ENCODE measurements at places on chromosomes 3 and 15. TPM values are rescaled to one million over a fixed set of nuclear protein-coding genes. Genes with fewer than 3 reads are reported as not detected.

- DNase-seq: no peak
Measured at GRCh38 chr3:97228966-97229365, 414.6 kb downstream of the EPHA6 start.

DNA sequence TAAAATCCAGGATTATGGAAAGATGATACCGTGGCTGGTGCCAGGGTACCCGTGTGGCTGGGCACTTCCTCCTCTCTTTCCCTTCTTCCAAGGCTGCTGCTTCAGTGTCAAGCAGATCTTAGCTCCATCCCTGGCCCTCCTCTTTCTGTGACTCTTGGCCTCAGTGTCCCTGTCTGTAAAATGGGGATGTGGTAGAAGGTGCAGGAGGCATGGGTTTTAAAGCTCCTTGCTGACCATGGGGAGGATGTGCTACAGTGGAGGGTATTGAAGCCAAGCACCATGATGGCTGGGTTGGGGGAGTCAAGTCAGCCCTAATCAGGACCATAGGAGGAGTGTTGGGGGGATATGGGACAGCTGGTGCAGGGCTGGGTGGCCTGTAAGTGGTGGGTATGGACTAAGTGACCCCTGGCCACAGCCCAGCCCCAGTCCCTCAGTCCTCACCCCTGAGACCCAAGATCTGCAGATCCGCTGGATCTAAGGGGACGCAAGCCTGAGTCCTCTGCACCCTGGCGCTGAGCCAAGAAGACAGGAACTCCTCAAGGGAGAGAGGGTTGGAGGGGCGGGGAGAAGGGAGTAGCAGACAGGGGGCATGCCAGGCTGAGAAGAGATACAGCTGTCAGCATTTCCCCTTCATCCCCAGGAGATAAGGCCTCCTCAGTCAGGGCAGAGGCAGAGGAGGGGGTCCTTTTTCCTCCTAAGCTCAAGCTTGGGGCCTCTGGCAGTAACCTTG lies 12.0 kb downstream of the PTH1R start:
- DNase-seq: no peak

DNA sequence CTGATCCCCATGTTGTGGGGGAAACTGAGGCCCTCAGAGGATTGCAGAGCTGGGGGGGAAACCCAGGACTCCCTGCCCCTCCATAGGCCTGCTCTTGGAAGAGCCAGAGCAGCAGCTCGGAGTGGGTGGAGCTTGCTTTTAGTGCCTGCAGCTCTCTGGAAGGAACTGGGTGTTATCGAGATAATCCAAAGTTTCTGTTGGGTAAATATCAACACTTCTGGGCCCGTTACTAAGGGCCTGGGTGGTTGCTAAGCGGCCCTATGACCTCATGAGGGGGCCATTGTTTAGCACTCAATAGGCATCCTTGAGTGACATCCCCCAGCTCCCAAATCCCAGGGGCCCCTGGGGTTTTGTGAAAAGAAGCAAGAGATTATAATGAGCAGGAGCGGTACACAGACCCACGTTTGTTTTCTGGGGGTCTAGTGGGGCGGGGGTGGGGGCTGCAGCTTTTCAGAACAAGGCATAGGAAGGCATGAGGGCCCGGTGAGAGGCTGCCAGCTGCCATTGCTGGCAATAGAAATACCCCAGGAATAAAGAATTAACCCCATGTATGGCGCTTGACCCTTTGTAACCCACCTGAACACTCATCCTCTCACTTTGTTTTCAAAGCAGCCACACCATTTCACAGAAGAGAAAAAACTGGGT lies 48.3 kb upstream of the ATP2B2 start:
- no peak for DNase-seq

FBXW12 gene
- 0.32 TPM for total RNA-seq

ASB14 gene
- 0.21 TPM for total RNA-seq

SPRED1 gene
- 94.4 TPM for total RNA-seq

RBMS3 gene
- total RNA-seq: 136 TPM

LTK gene
- total RNA-seq: 0.48 TPM
